Frontal cortex (tissue), 4 donors: ENCODE measurements at places on chromosomes 3 and 15.

GRCh38 chr15:74543043-74543422, 2.0 kb downstream of the ARID3B start:
- DNase-seq, result no peak

DNA sequence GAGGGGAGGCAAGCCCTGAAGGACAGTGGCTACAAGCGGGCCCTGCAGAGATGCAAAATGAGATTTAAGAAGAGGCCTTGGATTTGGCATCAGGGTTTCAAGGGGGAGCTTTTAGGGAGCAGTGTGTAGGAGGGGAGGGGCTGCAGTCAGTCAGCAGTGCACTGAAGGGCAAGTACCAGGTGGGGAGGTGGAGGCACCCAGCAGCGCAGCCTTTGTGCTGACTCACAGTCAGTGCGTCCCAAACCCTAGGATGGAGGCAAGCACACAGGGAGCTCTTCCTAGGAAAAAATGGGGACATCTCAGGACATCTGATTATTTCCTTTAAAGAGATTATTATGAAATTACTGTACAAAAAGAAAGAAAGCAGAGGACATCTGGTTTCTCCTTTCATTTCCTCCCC, 80.0 kb downstream of the AAGAB start:
- DNase-seq, result no peak

DNA sequence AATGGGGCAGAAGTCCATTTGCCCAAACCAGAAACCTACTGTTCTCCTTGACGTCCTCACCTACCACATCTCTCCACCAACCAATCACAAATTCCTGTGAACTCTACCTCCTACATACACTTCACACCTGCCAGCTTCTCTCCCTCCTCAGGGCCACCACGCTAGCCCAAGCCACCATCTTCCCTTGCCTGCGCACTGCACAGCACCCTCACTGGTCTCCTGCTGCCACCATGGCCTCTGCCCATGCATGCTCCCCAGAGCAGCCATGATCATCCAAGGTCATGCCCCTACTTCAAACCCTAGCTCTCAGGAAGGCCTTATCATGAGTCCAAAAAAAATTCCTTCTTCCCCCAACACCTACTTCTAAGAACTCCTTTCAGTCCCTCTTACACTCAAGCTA, 1.1 kb upstream of the EPHB3 start:
- DNase-seq, result no peak

- no peak for DNase-seq
Observed at GRCh38 chr15:89487791-89488190, 8.6 kb downstream of the RHCG start.

DNA sequence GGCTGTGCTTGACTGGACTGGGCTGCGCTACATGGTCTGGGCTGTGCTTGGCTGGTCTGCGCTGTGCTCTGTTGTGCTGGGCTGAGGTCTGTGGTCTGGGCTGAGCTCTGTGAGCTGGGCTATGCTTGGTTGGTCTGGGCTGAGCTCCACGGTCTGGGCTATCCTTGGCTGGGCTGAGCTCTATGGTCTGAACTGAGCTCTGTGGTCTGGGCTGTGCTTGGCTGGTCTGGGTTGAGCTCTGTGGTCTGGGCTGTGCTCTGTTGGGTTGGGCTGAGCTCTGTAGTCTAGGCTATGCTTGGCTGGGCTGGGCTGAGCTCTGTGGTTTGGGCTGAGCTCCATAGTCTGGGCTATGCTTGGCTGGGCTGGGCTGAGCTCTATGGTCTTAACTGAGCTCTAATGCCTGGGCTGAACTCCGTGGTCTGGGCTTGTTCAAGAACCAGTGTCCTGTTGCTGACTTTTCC, 92.0 kb downstream of the PLXNA1 start:
- no peak for DNase-seq

GRCh38 chr15:60413231-60413824, 15.5 kb upstream of the ANXA2 start:
- DNase-seq, result no peak

DNA sequence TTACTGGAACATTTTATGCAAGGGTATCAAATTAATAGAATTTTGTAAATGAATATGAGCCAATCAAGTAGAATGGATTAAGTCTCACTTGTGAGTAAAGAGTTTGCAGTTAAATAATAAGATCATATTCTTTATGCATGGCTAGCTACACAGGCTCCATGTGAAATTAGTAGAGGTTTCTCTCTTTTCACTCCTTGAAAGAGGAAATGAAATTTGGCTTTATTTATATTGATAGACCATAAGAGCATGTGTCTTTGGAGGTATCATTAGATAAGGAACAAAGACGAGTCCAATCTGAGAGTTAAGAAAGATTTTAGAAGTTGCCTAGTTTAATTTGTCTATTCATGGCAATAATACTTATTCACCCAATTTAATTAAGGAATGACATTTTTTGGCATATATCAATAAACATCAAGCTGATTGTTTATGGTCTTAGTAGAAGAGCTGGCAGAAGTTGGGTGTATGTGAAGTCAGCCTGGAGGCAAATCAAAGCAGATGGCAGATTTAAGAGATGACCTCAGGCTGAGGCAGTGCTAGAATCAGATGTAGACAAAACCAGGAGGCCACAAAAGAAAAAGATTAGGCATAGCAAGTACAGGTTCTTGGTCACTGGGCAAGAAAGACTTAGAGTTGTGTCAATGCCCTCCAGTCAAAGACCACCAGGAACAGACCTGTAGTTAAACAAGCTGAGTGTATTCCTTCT, 406.5 kb upstream of the ARHGEF26 start:
- DNase-seq, result no peak

DNA sequence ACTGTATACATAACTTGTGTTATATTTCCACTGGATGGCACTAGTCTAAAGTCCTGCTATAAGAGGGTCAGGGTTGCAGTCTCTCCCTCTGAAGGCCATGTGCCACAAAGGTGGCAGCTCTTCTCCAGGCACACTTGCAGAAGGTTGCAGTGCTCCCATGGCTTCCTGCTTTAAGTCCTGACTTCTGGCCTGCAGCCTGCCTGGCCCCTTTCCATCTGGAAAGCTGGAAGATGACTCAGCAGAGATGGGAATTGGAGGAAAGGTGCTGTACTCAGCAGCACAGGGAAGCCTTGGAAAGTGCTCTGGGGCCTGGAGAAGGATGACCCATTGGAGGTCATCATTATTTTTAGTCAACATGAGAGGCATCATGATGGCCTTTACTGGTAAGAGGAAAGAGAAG, 40.9 kb upstream of the MRPL3 start:
- no peak for DNase-seq

DNA sequence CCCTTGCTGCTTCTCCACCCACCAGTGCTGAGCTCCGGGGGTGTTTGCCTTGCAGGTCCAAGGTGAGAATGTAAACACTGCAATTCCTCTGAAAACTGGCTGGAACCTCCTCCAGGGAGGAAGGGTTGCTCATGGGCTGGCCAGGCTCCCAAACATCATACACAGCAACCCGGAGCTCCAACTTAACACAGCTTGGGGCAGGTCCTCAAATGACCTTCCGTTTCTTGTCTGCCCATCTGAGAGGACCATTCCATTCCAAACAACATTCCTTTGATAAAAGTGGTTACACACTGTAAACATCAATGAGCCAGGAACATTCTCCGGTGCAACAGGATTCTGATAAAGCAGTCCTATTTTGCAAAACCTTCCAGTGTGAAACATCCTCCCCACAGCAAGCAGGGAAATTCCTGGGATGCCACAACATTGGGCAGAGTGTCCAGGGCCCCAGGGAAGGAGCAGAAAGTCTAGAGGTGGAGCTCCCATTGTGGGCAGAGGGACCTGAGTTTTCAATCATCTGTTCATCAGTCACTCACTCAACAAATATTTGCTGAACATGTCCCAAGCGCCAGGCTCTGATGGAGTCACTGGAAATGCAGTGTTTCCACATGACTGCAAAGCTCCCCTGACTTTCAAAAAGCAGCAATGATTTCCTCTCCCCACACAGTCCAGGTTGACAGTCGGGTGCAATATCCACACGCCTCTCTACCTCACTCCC, 7.3 kb upstream of the HEG1 start:
- DNase-seq, result no peak

DNA sequence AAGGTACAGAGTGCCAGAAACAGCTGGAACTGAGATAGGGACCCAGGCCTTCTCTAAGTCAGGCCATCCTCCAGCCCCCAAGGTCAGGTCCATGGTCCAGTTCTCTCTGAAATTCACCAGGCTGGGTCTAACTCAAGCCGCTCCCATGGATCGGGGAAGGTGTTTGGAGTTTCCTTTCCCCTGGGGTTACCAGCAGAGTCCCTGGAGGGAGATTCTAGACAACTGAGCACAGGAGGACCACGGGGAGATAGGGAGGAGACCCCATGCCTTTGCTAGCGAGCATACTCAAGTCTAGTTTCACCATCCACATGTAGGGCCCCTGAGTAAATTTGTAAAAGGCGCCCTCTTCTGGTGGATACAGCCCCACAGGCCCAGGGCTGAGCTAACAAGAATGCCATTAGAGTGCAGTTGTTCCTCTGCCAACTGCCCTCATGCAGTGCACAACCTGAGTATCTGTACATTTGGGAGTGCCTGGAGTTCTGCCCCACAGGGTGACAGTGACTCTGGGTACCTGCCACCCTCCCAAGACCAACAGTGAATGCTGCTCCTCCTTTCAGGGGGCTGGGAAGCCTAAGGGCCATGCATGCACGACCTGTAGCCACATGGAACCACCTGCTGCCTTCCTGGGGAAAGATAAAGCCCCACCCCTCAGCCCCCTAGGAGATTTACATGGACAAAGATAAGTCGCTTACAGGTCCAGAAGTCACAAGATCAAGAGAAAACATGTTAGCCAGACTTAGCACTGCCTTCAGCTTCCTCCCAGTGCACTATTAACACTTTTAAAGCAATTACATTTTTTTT, 89.0 kb downstream of the IQSEC1 start:
- peak; percentile 72 for DNase-seq

DNA sequence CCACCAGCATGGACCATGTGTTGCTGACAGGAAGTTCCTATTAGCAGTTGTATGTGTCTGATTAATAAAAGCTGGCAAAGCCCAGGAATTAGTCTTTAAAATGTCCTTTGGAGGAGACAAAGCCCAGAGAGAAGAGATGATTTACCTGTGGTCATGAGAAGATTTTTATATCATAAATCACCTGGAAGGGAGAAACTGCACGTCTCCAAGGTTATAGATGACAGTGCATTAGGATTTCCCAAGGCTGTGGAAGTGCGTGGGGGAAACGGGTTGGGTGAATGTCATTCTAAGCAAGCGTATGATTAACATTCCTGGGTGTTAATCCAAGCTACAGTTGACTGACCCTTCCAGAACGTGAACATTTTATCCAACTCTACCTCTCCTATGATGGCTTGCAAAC, 76.6 kb downstream of the SLC6A11 start:
- no peak for DNase-seq

- peak; percentile 92 for DNase-seq
Observed at GRCh38 chr15:40069178-40070165, 30.5 kb upstream of the SRP14 start.

- no peak for DNase-seq
Observed at GRCh38 chr3:14141602-14142341, 16.9 kb downstream of the TMEM43 start.

DNA sequence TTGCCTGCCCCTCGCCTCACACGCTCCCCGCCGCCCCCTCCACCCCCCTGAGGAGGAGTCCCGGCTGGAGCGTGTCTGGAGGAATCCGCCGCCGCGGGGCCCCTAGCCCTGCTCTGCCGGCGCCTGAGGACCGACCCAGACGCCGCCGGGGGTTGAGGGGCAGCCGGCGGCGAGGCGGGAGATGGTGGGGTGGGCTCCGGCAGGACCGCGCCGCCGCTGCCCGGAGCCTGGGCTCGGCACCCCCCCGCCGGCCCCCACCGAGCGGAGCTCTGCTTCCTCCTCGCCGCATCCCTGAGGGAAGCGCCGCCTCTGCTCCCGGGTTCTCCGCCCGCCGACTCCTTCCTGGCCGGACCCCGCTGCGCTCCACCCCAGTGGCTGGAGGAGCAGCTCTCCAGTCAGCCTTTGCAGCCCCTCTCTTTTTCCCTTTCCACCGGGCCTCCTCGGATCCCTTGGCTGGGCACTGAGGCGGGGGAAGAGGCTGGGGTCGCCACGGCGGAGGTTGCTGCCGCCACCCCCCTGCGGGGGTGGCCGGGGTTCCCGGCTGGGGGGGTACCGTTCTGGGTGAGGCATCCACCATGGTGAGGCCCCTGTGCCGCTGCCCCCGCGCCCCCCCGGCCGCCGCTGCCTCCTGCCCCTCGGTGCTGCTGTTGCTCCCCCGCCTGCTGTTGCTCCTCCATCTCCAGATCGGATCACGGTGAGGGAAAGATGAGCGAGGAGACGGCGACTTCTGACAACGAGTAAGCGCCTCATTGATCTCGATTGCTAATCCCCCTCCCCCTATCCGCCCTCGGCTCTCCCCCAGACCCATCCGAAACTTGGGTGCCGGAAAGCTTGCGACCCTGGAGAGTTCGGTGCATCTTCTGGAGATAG, at the start of gene SPRED1:
SPRED1 (plus strand) TSS at position 356 of the 870 bp plus-strand sequence; CDS start at position 706, 350 bp downstream.
- DNase-seq, result peak; percentile 66

DNA sequence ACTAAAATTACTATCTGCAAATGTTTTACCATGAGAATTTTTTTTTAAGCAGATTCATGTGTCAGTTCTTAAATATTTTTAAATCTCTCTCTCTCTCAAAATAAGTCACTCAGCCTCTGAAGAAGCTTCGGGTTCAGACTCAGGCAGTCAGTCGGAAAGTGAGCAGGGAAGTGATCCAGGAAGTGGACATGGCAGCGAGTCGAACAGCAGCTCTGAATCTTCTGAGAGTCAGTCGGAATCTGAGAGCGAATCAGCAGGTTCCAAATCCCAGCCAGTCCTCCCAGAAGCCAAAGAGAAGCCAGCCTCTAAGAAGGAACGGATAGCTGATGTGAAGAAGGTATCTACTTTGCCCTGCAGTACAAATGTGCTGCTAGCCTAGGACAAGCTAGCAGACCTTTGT, 24.1 kb downstream of the CHD2 start:
- DNase-seq, result no peak

- DNase-seq, result peak; percentile 62
Observed at GRCh38 chr15:77554306-77555080, 78.2 kb downstream of the LINGO1 start.

- DNase-seq, result no peak
Observed at GRCh38 chr3:126113733-126114442, 30.0 kb upstream of the SLC41A3 start.

DNA sequence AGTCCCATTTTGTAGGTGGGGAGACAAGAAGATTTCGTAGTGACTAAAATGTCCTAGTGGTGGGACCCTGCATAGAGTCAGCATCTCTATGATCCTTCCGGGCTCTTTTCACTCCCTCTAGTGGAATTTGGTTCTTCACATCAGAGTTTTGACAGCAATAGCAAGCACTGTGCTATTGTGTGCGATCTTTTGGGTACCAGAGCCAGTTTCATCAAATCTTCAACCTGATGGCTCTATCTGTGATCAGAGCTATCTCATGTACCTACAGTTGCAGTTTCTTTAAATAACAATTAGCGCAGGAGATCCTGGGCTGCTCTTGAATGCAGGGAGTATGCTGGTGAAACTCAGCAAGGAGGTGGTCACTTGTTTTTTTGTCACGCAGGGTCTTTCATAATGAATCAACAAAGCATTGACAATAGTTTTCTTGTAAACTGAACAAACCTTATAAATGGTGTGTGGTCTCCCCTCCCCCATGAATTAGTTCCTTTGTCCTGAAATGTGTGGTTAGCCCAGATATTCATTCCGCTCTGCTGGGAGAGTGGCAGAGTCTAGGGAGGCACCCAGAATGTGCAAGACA, 257.2 kb upstream of the SOX2 start:
- no peak for DNase-seq
